ENCODE measurements at places on chromosomes 1 and 21.

DNA sequence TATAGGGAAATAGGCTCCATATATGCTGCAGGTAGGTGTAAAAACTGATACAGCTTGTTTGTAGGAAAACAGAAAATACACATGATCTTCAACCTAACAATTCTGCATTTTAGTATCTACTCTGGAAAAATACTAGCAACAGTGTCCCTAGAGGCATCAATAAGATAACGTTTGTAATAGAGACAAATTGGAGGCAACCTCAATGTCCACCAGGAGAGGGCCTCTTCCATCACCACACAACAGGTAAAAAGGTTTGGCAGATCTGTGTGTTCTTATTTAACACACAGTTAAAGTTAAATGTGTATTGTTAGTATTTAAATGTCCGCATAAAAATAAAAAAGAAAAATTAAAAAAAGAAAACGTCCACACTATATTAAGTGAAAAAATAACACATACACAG, 5.4 kb downstream of the EIF2D start:
- peak; percentile 32 for DNase-seq

- no peak for DNase-seq
Measured at GRCh38 chr21:31480228-31480627, 136.2 kb upstream of the TIAM1 start.

DNA sequence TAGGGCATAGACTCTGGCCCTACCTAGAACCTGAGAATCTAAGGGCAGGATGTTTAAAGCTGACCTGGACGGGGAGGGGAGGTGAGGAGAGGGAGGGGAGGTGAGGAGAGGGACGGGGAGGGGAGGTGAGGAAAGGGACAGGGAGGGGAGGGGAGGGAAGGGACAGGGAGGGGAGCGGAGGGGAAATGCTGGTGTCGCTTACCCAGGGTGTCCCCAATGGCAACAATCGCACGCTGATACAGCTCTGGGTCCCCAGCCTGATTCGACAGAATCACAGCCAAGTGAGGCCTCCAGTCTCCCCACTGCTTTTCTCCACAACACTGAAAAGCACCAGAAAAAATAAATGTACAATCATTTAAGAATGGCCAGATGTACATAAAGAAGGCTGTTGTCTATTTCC, 22.2 kb downstream of the SEC16B start:
- DNase-seq: no peak

GRCh38 chr1:9070486-9070885, 1.1 kb upstream of the SLC2A5 start:
- no peak for DNase-seq

GRCh38 chr1:78520216-78520615, 29.4 kb downstream of the PTGFR start:
- peak; percentile 48 for DNase-seq

DNA sequence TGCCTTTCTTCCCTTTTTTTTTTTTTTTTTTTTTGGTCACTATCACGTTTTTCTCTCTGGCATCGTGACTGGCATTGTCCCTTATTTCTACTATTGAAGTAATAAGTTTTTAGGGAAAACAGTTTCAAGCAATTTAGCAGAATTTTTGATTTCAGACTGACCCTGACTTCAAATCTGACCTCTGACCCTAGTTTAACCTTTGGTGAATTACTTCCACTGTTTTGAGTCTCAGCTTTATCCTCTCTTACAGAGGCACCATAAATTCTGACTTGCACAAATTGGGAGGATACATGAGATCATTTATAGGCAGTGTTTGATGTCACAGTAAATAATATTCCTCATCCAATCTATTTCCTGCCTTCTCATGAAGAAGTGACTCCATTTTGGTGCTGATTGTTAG, 187.0 kb downstream of the FASLG start:
- no peak for DNase-seq

DNA sequence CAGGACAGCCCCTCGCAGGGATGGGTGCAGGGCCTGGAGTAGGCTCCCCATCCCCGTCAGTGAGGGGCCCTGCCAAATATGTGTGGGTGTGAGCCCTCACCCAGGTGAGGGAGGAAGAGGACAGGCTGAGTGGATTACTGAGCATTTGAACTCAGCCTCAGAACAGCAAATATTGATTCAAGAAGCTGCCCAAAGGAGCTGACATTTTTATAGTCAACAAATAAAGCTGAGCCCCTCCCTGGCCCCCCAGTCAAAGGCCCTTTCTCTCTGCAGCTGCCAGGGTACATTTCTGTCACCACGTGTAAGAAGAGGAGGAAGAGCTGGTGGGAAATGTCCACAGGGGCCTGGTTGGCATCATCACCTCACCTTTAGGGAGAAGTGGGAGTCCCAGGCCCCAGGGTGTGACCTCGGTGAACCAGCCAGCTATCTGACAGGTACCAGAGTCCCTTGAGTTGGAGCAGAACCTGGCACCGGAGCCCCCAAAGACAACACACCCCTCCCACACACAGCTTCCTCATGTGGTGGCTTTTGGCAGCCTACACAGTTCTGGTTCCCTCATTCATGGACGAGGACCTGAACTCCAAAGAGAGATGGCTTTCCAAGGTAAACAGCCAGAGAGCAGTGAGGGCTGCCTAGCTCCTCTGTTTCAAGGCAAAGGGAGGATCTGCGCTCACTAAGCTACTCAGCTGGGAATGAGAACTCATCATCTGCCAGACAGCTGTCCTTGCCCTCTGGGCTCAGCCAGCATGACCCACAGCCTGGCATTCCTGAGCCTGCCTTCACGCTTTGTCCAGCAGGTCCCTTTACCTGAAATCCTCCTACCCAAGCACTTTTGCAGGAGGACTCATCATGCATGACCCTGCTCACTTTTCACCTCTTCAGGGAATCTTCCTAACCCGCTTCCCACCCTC, 43.0 kb upstream of the TENT5C start:
- DNase-seq: no peak

DNA sequence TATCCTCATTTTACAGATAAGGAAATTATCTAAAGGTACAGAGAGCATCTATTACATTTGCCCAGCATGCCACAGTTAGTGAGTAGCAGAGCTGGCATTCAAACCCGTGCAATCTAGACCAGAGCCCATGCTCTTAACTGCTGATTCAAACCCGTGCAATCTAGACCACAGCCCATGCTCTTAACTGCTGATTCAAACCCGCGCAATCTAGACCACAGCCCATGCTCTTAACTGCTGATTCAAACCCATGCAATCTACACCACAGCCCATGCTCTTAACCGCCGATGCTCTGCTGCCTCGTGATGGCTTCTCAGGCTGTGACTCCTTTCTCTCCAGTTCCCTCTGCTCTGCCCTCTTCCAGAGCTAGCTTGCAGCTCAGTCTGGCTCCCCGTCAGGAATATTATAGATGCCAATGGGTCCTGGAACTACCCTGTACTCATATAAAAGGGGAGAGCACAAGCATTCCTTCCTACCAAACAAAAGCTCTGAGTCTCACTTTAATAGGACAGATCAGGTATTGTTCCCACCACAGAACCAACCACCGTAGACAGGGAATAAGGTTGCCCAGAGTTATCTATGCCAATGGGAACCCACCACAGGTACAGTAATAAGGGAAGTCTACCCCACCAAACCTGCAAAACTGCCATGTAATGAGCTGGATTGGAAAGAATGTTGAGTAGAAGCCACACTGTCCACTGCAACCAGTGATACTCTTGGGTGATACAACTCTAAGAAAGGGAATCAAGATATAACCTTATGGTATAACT, 78.4 kb downstream of the SMYD3 start:
- DNase-seq: peak; percentile 99

DNA sequence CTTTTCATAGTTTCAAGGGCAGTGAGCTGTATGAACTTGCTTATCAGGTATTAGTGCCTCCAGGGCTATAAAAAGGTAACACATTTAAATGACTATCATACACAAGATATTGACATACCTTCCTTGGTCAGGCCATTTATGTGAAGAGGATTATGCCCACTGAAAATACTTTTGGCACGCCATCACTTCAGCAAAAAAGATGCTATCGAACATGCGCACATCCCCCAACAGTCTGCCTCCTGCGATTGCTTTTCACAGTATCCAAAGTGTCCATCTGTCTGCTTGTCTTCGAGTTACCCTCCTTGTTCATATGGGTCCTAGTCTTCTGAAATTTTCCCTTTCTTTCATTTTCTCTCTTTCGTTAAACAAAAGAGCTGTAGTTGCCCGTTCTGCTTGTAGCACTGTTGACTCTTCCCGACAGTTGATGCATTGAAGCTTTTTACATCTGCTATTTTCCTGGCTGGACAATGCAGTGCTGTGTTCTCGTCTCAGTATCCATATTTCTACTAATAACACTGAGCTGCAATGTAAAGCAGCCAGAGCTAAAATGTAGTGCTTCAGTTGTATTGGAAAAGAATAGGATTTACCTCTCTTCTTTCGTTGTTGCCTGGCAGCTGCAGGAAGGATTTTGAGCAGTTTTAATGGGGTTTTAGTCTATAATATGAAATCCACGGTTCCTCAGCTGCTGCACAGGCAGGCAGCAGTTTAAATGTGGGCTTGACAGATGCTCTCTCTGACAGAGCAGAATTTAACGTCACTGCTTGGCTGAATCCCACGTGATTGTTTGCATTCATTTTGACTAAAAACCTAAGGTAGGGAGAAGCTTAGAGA, at the start of gene B3GALT2:
Gene B3GALT2 (minus strand): TSS at position 713 of the 831 bp plus-strand sequence. CDS start 5,051 bp downstream, outside the sequence.
- DNase-seq: peak; percentile 65

DNA sequence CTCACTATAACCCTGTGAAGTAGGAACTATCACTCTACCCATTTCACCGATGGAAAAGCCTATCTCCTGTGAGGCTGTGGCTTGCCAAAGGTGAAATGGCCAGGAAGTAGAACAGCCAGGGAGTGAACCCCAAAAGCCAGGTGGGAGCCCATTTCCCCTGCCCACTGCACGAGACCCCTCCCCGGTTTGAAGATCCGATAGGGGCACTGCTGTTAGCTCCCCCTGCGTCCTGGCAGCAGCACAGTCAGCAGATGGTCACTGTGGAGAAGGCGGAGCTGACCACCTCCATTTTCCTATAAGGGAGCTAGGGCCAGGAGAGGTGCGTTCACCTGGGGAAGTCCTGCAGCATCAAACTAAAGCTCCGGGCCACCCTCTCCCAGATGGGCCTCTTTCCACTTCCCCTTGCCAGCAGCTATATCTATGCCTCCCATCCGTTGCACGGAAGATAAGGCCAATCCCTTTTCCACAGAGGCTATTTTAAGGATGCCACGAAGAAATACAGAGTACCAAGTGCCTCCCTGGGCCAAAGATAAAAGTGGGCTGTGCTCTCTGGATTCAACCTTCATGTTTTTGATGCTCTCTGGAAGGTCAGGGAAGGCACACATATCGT, 7.8 kb downstream of the ERG start:
- DNase-seq: no peak

GRCh38 chr1:191151321-191151807, 673.7 kb upstream of the BRINP3 start:
- no peak for DNase-seq

DNA sequence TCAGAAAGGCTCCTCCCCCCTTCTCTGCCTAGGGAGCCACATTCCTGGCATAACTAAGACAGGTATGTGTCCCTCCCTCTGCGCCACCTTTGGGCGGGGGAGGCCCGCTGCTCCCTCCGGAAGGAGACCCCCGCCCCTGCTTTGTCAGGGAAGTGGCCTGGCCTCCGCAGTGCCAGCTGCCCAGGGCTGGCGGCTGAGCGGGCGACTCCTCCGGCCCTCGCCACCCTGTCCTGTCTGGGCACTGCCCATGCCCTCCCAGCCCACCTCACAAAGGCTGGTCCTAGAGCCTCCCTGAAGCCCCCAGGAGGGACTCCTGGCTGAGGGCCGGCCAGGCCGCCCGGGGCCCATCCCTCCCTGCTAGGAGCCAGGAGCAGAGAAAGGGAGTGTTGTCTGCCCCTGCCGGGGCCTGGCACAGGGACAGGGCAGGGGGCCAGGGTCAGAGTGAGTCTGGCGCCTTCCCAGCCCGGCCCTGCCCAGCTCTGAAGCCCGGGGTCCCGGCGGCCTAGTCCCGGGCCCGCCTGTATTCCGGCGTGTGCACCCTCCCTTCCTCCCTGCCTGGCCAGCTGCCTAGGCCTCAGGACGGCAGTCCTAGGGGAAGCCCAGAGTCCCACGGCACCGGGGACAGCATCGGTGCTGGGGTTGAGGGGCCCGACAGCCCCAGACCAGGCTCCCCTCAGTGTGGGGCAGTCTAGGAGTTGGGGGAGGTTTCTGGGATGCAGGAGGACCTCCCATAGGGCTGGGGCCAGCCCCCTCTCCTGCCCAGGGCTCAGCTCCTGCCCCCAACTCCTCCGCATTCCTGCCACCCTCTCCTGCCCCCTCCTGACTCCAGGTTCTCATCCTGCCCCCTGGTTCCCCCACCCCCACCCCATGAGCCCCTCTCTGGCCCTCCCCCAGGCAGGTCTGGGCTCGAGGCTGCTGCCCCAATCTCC, 5.1 kb downstream of the AGRN start:
- DNase-seq: no peak

GRCh38 chr1:22317231-22317919, 134.3 kb upstream of the ZBTB40 start:
- no peak for DNase-seq

GRCh38 chr1:209458921-209459320, 124.6 kb upstream of the CAMK1G start:
- no peak for DNase-seq

DNA sequence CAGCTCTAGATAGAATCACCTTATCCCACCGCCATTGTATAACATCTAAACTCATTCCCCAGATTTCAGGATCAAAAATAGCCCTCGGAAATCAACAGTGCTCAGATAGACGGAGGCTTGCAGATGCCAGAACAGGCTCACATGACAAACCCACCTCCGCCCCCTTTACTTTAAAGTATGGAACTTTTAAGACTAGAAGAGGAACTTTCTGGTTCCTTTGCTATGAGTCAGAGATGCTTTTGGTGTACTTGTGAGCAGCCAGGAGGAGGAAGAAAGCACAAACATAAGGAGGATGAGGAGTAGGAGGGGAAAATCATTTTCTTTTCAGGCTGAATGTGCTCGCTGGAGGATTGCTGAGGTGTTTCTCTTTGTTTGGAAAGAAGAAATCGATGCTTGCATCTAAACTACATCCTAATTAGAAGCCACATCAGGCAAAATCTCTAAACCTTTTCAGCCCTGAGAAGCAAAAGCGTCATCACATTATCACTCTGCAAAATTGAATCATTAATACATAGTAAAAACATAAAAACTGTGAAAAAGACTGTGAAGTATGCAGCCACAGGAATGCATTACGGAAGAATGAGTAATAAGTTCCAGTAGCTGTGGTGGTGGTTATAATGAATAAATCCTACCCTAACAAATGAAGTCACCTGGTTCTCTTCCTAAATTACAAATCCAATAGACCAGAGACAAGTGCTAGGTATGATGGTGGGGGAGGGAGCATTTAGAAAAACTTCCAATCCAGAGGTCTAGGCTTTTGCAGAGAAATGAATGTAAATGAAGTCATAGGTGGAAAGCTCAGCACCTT, 251.3 kb downstream of the KCNH1 start:
- peak; percentile 97 for DNase-seq

GRCh38 chr1:203627851-203628200, 1.2 kb downstream of the ATP2B4 start:
- peak; percentile 47 for DNase-seq

DNA sequence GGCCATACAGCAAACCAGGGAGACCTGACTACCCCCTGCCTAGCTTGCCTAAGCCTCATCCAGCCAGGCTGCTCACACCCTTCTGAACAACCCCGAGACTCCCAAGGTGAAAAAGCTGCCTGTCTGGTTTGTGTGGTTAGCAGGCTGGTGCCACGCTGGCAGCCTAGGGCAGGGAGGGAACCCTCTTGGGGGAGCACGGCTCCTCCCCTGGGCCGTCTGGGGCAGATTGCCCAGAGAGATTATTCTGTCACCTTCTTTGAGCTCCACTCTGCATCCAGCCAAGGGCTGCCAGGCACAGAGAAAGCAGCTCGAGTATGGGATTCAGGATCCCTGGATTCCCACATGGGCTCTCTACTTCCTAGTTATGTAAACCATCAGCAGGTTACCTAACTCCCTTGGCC, 27.5 kb upstream of the TCEA3 start:
- DNase-seq: peak; percentile 19

GRCh38 chr1:192284927-192285326, 31.9 kb upstream of the RGS21 start:
- DNase-seq: no peak

Data from fibroblast of lung (primary cell).